Chondrocyte (in vitro differentiated cells): ENCODE measurements at places on chromosomes 1 and 21. TPM values are rescaled to one million over a fixed set of nuclear protein-coding genes. Genes with fewer than 3 reads are reported as not detected.

The KCND3 gene
- total RNA-seq: 0.77 to 3.6 TPM (median 0.99 TPM) in 3 replicates

DNA sequence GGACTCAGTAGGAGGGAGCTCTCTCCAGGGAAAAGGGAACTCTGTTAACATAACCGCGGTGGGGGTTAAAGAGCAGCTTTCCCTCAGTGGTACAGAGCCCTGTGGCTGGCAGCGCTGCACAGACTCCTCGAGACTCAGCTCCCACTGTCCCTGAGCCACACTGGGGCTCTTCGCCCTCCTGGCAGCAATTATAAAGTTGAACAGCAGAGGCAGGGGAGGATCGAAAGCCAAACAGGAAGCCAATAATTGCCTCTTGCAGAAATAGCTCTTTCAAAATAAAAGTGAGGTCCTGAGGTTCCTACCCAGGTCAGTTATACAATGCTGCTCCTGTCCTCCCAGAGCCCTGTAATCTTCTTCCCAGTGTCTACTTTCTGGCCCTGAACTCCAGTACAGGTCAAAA is 77.0 kb downstream of the FAM78B start:
- no peaks in the 10 kb centered on the region for H3K27me3 ChIP-seq
- H3K4me1 ChIP-seq: no peaks in the 10 kb centered on the region
- no peak overlapping the region for H3K27ac ChIP-seq
- no peak for DNase-seq

The FCMR gene
- not detected in 3 replicates for total RNA-seq

The GTF2B gene
- 18.8 to 24.9 TPM (median 19.6 TPM) in 3 replicates for total RNA-seq

DNA sequence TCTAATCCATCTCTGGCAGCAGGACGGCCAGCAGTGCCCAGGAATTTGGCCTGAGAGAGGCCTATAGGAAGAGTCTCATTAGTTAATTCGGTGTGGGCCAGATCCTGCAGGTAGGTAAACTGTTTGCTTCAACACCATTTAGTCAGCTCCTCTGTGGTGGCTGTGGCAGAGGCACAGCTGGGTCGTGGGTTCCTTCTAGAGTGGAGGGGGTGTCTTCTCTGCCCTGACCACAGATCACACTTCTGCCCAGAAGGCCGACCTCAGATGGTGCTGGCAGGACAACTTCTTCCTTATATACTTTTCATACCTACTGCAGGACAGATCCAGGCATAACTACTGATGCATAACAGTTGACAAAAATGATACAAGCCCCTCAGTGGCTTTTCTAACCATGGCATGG is 281.4 kb downstream of the RPS6KC1 start:
- no peaks in the 10 kb centered on the region for H3K27me3 ChIP-seq
- no peak overlapping the region for H3K4me3 ChIP-seq
- H3K36me3 ChIP-seq: no peaks in the 10 kb centered on the region
- no peak for DNase-seq
- H3K4me1 ChIP-seq: peaks cover 3% of the 10 kb centered on the region

The PRDM15 gene
- total RNA-seq: 4.9 to 9.2 TPM (median 7.8 TPM) in 3 replicates

GRCh38 chr21:42578034-42578433 is 64.4 kb downstream of the SLC37A1 start:
- no peaks in the 10 kb centered on the region for H3K4me1 ChIP-seq
- DNase-seq: no peak
- H3K36me3 ChIP-seq: peaks cover 12% of the 10 kb centered on the region
- H3K27me3 ChIP-seq: no peaks in the 10 kb centered on the region
- H3K27ac ChIP-seq: no peak overlapping the region

GRCh38 chr21:37408464-37409193 is 42.1 kb downstream of the DYRK1A start:
- no peak overlapping the region for H3K4me3 ChIP-seq
- peaks cover 65% of the 10 kb centered on the region for H3K4me1 ChIP-seq
- no peaks in the 10 kb centered on the region for H3K36me3 ChIP-seq
- H3K27ac ChIP-seq: peak overlapping the region; percentile 94

DNA sequence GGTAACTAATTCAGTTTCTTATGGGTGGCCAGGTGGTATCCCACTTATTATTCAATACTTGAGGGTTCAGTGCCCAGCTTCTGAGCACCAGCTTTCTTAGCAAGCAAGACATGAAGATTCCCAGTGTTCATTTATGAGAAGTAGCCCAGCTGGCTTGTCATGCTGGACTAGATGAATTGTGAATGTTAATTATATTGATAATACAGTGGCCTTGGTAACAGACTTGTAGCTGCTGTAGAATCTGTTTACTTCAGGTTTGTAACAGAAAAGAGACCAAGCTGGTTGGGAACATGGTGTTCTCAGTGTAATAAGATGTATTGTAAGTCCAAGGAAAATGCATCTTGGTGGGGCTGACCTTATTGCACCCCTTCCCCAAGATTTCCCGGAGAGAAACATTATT is 10.1 kb downstream of the AHCYL1 start:
- peaks cover 4% of the 10 kb centered on the region for H3K36me3 ChIP-seq
- H3K27me3 ChIP-seq: no peaks in the 10 kb centered on the region
- H3K4me1 ChIP-seq: peaks cover 40% of the 10 kb centered on the region
- no peak overlapping the region for H3K27ac ChIP-seq
- no peak for DNase-seq

- H3K4me3 ChIP-seq: peak overlapping the region; percentile 92
- peak overlapping the region; percentile 59 for H3K27ac ChIP-seq
- no peak for DNase-seq
- H3K27me3 ChIP-seq: no peaks in the 10 kb centered on the region
- peaks cover 34% of the 10 kb centered on the region for H3K4me1 ChIP-seq
Measured at GRCh38 chr1:63592536-63593302, 492 bp upstream of the PGM1 start.

DNA sequence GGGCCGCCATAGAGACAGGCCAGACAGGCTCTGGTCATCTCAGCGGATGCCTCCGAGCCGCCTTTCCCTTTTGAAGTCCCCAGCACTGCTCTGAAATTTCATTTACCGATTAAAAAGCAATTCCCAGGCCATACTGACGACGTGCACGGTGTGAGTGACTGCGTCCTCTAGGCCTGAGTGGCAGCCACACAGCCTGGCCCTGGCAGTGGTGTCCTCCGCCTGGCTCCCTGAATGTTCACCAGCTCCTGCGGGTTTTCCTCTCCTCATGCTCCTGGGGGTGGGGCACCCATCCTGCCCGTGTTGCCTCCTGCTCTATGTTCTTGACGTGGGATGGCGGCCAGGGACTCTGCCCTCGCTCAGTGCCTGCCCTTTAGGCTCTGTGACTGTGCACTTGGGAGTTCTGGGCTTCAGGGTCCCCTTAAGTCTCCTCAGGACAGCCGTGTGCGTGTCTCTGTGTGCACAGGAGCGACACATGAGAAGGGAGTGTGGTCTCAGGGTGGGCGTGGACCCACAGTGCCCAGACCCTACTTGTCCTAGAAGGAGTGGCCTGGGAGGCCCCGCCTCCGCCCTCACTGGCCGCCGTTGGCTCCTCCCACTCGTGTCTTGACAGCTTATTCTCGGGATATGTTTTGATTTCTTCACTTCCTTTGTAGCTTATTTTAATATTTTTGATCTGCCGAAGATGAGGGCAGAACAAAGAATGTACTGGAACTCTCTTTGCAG is 3.6 kb downstream of the SKI start:
- no peaks in the 10 kb centered on the region for H3K27me3 ChIP-seq
- peaks cover 62% of the 10 kb centered on the region for H3K4me1 ChIP-seq
- H3K36me3 ChIP-seq: peaks cover 8% of the 10 kb centered on the region

GRCh38 chr1:27951396-27951795 is 8.4 kb upstream of the XKR8 start:
- no peak overlapping the region for H3K27ac ChIP-seq
- DNase-seq: no peak
- H3K27me3 ChIP-seq: peaks cover 17% of the 10 kb centered on the region
- H3K4me3 ChIP-seq: no peak overlapping the region

The SERPINC1 gene
- total RNA-seq: 0.22 to 0.51 TPM in 2 of 3 replicates, not detected in the other

DNA sequence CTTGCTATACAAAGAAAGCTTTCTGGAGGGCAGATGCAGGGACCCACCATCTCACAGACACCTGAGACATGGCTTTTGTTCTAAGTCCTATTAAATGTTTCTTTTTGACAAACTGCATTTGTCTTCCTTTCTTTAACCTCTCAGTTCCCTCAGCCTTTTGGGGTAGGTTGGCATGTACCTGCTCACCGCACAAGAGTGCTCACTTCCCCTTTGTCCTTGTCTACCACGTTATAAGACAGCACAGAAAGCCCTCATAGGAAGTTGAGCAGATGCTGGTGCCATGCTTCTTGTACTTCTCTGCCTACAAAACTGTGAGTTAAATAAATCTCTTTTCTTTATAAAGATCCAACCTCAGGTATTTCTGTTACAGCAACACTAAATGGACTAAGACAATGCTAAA is 31.9 kb upstream of the RGS21 start:
- H3K27ac ChIP-seq: no peak overlapping the region
- peaks cover 7% of the 10 kb centered on the region for H3K36me3 ChIP-seq
- H3K4me1 ChIP-seq: no peaks in the 10 kb centered on the region
- no peak for DNase-seq
- no peak overlapping the region for H3K4me3 ChIP-seq

GRCh38 chr1:213457733-213458132 is 406.7 kb downstream of the RPS6KC1 start:
- H3K4me1 ChIP-seq: peaks cover 12% of the 10 kb centered on the region
- H3K27me3 ChIP-seq: no peaks in the 10 kb centered on the region
- H3K27ac ChIP-seq: no peak overlapping the region
- no peaks in the 10 kb centered on the region for H3K36me3 ChIP-seq
- H3K4me3 ChIP-seq: no peak overlapping the region

GRCh38 chr21:34270411-34270810 is 93.4 kb upstream of the KCNE2 start:
- H3K4me1 ChIP-seq: peaks cover 17% of the 10 kb centered on the region
- H3K27me3 ChIP-seq: no peaks in the 10 kb centered on the region
- no peak overlapping the region for H3K4me3 ChIP-seq
- no peak for DNase-seq
- no peak overlapping the region for H3K27ac ChIP-seq
- no peaks in the 10 kb centered on the region for H3K36me3 ChIP-seq

- no peak overlapping the region for H3K4me3 ChIP-seq
- H3K4me1 ChIP-seq: no peaks in the 10 kb centered on the region
- DNase-seq: no peak
- H3K27ac ChIP-seq: no peak overlapping the region
- no peaks in the 10 kb centered on the region for H3K36me3 ChIP-seq
Measured at GRCh38 chr1:47621483-47621882, 183.6 kb downstream of the FOXD2 start.

The GBP6 gene
- not detected in 3 replicates for total RNA-seq

DNA sequence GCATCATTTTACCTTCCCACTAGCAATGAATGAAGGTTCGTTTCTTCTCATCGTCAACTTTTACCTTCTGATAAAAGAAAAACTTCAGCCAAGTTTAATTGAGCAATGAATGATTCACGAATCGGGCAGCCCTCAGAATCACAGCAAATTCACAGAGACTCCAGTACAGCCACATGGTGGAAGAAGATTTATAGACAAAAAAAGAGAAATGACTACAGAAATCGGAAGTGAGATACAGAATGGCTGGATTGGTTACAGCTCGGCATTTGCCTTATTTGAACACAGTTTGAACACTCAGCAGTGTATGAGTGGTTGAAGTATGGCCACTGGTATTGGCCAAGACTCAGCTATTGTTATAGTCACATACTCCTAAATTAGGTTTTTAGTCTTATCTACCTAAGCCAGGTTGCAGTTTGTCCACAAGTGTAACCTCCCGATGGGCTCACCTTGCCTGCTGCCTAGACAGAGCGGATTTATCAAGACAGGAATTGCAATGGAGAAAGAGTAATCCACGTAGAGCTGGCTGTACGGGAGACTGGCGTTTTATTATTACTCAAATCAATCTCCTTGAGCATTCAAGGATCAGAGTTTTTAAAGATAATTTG is 15.3 kb downstream of the AK4 start:
- peaks cover 12% of the 10 kb centered on the region for H3K4me1 ChIP-seq
- DNase-seq: no peak
- H3K36me3 ChIP-seq: peaks cover 5% of the 10 kb centered on the region

DNA sequence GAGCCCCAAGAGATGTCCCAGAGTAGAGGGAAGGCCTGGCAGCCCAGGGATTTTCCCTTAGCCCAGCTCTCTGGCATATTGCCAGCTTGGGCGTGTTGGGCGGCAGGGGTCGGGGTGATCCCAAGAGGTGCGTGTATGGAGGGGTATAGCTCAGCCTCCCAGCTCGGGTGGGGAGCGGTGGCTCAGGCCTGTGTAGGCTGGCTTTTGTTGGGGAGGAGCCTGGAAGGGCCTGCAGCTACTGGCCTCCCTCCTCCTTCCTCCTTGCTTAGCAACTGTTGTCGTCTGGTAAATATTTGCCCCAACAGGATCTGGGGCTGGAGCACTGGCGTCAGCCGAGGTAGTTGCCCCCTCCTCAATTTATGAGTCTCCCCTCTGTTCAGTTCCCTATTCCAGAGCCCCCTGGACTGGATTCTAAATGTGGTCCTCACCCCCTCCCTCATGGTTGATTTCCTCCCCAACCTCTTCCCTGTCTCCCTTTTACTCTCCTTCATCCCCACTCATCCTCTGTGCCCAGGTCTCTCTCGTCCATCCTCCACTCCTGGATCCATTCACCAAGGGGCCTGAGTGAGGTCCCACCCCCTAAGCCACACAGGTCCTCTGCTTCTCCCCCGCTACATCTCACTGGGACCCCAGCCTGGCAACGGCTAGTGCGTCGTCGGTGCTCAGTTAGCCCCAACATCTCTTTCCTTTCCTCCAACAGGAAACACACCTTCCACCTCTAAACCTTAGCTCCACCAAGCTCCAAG is 10.3 kb upstream of the LMNA start:
- H3K27me3 ChIP-seq: no peaks in the 10 kb centered on the region
- H3K4me1 ChIP-seq: peaks cover 74% of the 10 kb centered on the region
- no peaks in the 10 kb centered on the region for H3K36me3 ChIP-seq
- H3K4me3 ChIP-seq: peak overlapping the region; percentile 60

DNA sequence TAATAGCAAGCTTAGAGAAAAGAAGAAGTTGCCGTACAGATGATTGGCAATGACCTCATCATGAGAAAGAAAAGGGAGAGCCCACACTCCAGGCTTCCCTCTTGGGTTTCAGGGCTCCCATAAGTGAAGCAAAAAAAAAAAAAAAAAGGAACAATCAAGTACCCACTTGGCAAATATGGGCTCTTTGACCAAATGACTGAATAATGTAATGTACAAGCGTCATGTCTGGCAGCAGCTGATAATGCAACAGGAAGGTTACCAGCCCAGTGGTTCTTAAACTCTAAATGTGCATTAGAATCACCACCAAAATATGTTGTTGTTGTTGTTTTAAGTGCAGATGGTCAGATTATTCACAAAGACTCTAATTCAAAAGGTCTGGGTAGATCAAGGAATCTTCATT is 13.5 kb downstream of the TNFSF4 start:
- H3K27me3 ChIP-seq: peaks cover 13% of the 10 kb centered on the region
- peaks cover 2% of the 10 kb centered on the region for H3K36me3 ChIP-seq
- peaks cover 26% of the 10 kb centered on the region for H3K4me1 ChIP-seq
- no peak overlapping the region for H3K4me3 ChIP-seq

DNA sequence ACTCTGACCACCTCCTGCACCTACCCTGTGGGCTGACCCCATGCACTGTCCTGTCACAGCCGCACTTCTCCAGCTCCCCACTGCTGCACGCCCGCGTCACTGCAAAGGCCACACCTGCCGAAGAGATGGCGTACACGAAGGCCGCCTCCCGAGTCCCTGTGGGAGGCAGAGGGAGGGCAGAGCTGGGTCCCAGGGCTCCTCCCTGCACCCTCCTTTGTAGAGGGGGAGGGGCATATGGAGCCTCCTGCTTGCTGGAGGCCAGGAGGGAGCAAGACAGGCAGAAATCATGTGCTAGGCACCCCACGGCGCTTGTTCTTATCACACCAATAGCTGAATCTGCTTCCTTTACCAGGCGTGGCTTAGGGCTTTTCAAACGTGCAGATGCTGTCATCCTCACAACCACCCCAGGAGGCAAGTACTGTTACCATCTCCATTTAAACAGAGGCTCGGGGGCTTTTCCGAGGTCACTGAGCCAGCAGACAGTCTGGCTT is 21.4 kb downstream of the WNT4 start:
- no peak overlapping the region for H3K4me3 ChIP-seq
- H3K36me3 ChIP-seq: peaks cover 8% of the 10 kb centered on the region
- H3K27ac ChIP-seq: peak overlapping the region; percentile 27
- H3K4me1 ChIP-seq: peaks cover 37% of the 10 kb centered on the region
- no peaks in the 10 kb centered on the region for H3K27me3 ChIP-seq
